ENCODE measurements at places on chromosomes 2 and 18. TPM values are rescaled to one million over a fixed set of nuclear protein-coding genes. Genes with fewer than 3 reads are reported as not detected.

- no peak for DNase-seq
Measured at GRCh38 chr2:72974436-72974754, 57.1 kb downstream of the EMX1 start.

- no peak for DNase-seq
Measured at GRCh38 chr2:160076241-160076640, 13.8 kb upstream of the PLA2R1 start.

- DNase-seq, result no peak
Measured at GRCh38 chr18:78891185-78891762, 88.3 kb upstream of the SALL3 start.

Gene SIX2
- total RNA-seq, result not detected

GRCh38 chr2:56133931-56134629, 49.7 kb upstream of the CCDC85A start:
- DNase-seq, result no peak

Gene GLI2
- not detected for total RNA-seq

Gene DRC1
- not detected for total RNA-seq

Gene GAD1
- total RNA-seq, result 2.5 TPM

DNA sequence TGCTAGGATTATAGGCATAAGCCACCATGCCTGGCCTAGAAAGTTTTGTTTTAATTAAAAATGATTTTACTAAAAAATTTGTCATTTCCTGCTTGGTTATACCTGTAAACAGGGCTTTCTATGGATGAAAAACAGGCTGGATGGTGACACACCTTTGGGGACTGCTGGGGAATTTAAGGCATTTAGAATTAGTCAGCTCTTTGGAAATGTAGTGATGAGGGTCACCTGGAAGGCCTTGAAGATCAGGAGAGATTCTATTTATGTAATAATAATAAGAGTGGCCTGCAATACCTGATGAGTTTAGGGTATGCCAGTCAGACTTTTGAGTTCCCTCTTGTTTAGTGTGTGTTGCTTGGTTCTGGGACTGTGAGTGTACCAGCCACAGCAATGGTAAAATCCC, 51.1 kb downstream of the RALBP1 start:
- no peak for DNase-seq

Gene MEIS1
- not detected for total RNA-seq

GRCh38 chr2:55672630-55673029, 21.0 kb downstream of the PNPT1 start:
- DNase-seq, result no peak

Gene PAX3
- total RNA-seq, result not detected

DNA sequence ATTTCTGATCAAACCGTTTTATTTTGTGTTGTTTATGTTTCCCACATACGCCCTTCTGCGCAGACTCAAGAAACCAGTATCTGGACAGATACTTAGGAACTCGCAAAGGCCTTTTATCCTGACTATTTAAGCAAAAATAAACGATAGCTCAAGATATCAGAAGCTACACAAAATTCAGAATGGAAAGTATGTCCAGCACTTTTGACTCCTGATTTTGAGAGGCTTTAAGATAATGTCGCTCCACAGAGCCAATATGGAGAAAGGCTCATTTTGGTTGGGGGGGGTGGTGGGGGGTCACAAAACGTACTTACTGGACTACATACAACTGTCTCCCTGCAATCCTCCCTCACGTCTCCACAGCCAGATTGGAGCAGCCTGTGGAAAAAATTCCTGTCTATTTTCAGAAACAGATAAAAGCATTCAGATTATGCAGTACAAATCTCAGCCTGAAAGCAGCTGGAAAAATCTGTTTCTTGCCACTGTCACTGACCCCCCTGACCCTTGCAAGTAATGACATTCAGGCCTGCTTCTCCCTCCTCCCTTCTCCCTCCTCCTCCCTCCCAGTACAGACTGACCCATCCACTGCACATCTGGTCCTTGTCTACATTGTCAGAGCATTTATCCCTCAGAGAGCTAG, 34.9 kb upstream of the LCLAT1 start:
- DNase-seq, result no peak

DNA sequence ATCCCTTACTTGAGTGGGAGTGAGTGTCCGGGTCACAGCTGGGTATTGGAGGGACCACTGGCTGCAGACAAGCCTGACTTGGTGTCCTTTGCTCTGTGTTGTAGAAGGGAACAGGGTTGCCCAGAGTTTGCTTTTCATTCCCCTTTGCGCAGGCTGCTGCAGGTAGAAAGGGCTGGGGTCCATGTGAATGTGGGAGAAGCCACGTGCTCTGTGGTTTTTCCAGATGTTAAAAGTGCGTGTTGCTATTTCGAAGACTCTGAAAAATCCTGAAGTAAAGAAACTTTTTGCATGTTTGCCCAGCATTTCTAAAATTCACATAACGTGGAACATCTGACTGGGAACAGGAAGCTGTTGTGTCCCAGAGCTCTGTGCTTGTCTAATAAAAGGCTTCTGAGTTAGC, 28.8 kb downstream of the GLI2 start:
- DNase-seq, result no peak

DNA sequence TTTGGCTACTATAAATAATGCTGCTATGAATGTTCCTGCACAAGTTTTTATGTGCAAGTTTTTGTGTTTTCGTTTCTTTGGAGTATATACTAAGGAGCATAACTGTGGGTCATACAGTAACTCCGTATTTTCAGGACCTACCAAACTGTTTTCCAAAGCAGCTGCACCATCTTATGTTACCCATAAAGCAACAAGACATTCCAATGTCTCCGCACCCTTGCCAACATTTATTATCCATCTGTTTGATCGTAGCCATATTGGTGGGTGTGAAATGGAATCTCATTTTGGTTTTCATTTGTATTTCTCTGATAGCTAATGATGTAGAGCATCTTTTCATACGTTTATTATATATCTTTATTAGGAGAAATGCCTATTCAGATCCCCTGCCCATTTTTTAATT, 13.8 kb downstream of the TMEM131 start:
- no peak for DNase-seq

- no peak for DNase-seq
Measured at GRCh38 chr2:109045505-109045904, 56.5 kb upstream of the EDAR start.

Gene RAX
- total RNA-seq, result not detected

DNA sequence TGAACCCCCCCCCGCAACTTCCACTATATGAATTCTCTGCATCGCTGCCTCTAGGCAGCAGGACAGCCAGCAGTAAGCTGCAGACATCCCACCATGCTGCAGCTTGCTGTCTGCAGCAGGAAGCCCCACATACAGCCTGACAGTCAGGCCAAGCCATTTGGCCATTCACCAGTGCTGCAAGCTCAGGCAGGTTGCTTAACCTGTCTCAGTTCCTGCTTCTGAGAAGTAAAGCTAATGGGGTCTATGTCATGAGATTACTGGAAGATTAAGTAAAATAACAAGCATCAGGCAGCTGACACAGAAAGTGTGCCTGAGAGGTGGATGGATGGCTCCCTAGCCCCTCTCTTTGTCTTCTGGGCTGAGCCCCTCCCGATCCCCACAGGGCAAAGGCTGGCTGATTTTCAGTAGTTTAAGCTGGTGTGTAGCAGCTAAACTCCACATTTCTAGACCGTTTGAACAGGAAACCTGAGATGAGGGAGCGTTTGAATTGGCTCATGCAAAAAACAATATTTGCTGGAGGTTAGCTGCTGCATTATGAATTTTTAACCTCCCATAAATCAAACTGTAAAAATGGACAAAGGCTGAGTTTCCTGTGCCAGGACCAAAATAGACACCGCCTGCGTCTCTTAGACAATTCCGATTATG, 193.8 kb upstream of the ARL4C start:
- DNase-seq, result no peak

DNA sequence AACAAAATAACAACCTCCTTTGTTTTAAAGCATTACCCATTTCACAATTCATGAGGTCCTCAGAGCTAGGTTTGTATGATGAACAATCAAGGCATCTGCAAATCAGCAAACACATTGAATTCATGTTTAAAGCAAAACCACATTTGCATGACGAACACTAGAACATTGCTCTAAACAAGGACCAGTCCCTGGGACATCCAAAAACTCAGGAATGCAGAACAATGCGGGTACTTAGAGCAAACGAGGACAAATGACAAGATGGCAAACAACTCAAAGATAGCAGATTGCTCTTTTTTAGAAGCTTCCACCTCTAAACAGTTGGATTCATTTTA, 45.7 kb upstream of the RALBP1 start:
- DNase-seq, result no peak

- no peak for DNase-seq
Measured at GRCh38 chr2:133993160-133993559, 260.7 kb upstream of the MGAT5 start.

GRCh38 chr2:118118479-118118878, 30.2 kb downstream of the INSIG2 start:
- DNase-seq, result no peak

- DNase-seq, result no peak
Measured at GRCh38 chr2:137220438-137220993, 455.2 kb downstream of the THSD7B start.

Gene SPATA3
- 0.76 TPM for total RNA-seq

DNA sequence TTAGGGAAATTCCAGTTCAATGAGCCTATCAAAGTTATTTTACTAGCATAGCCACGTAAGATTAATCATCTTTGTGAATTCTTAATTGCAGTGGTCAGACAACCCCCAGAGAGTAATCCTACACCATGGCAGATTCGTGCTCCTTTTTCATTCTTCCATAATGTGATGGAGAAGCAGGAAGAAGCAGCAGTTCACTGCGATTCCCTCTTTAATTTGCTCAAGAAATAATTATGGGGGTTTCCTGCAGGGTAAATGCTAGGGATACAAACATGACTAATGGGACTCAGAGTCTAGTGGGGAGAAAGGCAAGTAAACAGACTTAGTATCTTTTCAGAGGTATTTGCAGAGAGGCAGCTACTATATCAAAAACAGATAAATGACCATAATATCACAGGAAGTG, 175.8 kb upstream of the HNRNPA3 start:
- no peak for DNase-seq

GRCh38 chr2:63249161-63249560, 198.5 kb downstream of the OTX1 start:
- DNase-seq, result no peak

Gene ALPI
- total RNA-seq, result not detected

DNA sequence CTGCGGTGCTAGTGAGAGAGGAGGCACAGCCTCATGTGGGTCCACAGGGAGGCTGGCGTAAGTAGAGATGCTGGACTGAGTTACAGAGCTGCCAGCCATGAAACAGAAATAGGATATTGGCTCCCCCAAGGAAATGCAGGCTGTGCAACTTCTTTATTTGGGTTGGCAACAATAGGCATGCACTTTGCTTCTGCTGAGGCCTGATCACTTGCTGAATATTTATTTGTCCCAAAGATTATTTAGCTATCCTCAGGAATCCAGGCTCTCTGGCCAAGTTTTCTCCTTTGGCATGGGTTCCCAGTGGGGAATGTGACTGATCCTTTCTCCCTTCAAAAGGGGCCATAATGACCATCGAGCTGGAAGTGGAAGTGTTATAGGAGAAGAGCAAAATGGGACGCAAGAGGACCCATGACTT, 60.0 kb downstream of the MAPK4 start:
- no peak for DNase-seq

GRCh38 chr2:11977766-11978524, 231.5 kb downstream of the LPIN1 start:
- DNase-seq, result no peak

DNA sequence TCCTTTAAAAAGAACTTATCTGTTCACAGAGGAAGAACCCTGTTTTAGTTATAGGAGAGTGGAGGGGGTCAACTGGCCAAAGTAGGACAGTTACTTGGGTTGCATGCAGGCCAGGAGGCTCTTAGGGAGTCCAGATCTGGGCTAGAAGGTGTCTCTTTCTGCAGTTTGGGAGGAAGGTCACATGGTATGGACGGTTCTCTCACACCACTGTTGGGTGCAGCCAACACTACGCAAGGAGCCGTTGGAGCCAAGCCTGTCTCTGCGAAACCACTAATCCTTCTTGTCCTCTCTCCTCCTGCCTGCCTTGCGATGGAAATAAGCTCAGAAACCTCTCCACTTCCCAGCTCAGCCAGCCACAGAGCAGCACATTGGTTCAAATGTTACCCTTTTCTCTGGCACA, 105.9 kb upstream of the TGFA start:
- no peak for DNase-seq

Gene KCNK3
- total RNA-seq, result not detected

GRCh38 chr2:160005476-160005875, 56.9 kb downstream of the PLA2R1 start:
- no peak for DNase-seq

- DNase-seq, result no peak
Measured at GRCh38 chr2:223782629-223783028, 54.8 kb downstream of the AP1S3 start.

Gene TP53I3
- total RNA-seq, result 2.6 TPM

Gene FBXO48
- 1.4 TPM for total RNA-seq

GRCh38 chr2:16526193-16526592, 139.4 kb downstream of the CYRIA start:
- DNase-seq, result no peak

Gene SP110
- total RNA-seq, result 67.0 TPM

Gene MC5R
- not detected for total RNA-seq

- DNase-seq, result peak; percentile 8
Measured at GRCh38 chr18:49560624-49561288, 1.1 kb upstream of the LIPG start.

Gene TXNDC2
- total RNA-seq, result not detected

DNA sequence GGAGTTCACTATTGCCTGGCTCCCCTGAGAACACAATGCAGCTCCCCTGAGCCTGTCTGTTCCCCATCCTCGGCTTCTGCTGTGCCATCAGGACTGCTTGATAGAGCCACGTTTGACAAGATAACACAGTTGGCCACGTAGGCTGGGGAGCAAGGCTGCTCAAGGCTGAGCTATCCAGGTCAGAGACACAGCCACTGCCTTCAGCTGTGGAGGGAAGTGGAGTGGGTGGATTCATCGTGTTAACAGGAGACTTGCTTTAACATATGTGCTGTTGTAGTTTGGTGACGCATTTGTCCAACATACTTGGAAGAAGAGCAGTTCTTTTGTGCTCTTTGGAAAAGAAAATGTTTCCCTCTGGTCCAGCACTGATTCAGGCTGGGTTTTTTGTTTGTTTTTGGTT, 68.8 kb downstream of the WDSUB1 start:
- DNase-seq, result no peak

DNA sequence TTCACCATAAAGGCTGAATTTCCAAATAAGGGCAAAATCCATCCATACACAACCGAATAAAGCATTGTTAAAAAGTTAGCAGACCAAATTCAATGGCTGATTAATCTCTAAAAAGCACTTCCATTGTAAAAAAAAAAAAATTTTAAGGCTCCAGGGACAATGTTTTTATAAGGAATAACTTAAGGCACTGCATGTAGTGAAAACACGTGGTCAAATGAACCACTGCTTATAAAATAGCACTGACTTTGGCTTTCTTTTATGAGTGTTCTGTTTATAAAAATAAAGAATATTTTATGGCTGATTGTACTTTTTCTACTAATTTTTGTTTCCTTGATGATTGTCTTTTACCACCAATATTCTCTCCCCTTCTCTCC, 409.3 kb upstream of the KCNH7 start:
- no peak for DNase-seq
